ENCODE measurements at places on chromosomes 1 and 21.

- DNase-seq = no peak
Observed at GRCh38 chr1:8020032-8020431, 6.1 kb downstream of the ERRFI1 start.

- DNase-seq = no peak
Observed at GRCh38 chr1:79304131-79304530, 297.6 kb upstream of the ADGRL4 start.

GRCh38 chr1:53666566-53666965 is 72.4 kb downstream of the GLIS1 start:
- DNase-seq = no peak

- DNase-seq = no peak
Observed at GRCh38 chr1:61240878-61241277, 158.5 kb downstream of the NFIA start.

DNA sequence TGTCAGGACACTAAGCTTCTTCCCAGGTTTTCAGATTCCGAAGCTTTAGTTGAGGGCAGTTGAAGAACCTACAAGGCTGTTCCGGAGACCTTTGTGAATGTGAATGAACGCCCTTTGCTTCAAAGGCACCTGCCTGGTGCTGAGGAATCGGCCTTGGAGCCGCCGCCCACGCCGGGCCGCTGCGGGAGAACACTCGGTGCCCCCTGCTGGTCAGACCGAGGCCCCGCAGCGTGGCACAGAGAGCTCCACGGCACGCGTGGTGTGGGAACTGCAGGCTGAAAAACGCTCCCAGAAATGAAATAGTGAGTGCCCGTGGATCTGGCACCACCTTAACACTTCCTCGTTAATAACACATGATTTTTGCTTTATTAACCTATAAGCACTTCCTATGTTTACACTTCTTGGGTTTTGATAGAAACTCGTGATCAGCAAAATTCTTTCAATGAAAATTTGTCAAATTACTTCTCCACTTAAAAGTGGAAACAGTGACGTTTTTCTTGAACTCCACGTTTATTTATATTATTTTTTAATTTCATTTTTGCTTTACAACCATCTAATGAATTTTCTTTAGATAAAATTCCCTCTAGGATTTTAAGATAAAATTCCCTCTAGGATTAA is 460.6 kb downstream of the DSCAM start:
- peak; percentile 33 for DNase-seq

- DNase-seq = no peak
Observed at GRCh38 chr1:29634746-29635335, 398.5 kb downstream of the PTPRU start.

DNA sequence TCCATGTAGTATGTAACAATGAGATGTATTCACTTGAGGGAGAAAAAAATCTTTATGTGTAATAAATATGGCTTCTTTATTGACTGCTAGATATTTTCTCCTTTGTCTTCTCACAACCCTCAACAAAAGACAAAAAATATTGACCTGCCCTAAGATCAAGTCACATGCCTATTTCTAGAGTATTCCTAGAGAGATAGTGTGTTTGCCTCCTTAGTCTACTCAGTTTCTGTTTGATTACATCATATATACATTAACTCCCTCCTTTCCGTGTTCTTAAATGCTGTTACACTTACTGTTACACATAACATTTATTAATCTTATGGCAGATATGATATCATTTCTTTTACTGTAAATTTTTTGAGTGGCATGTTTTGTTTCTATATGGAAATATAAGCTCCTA is 281.6 kb upstream of the RGS18 start:
- DNase-seq = no peak

- no peak for DNase-seq
Observed at GRCh38 chr1:115135681-115136080, 46.4 kb upstream of the TSPAN2 start.

DNA sequence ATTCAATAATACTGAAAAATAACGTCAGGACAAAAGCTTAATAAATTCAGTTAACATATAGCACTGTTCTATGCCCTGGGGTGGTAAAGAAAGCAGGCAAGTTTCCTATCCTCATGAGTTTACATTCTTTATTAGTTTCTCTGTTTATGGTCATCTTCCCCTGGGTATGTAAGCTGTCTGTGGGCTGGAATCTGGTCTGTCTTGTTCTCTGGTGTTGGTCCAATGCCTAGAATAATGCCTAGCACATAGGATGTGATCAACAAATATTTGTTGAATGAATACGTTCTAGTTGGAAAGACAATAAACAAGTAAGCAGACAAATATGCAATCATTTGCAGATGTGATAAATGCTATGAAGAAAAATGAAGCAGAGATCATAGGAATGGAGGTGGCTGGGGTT is 7.2 kb upstream of the IGSF3 start:
- no peak for DNase-seq

- DNase-seq = no peak
Observed at GRCh38 chr1:3680488-3681230, 28.3 kb downstream of the TP73 start.

DNA sequence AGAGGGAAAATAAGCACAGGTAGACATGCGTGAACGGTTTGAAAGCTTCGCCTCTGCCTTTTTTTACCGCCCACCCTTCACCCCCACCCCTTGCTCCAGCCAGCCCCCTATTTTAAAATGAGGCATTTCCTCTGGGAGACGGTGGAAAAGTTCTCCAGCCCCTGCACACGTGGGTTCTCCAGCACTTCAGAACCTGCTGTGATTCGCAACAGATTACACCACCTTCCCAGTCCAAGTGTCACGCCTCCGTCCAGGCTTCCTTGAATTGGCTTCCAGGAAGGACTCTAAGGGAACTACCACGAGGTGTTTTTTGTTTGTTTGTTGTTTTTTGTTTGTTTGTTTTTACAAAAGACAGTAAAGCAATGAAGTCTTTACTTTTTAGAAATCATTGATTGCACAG is 2.6 kb downstream of the LRRC7 start:
- no peak for DNase-seq

Data from heart left ventricle (tissue), 16 donors.